Diencephalon (tissue), 1 donor: ENCODE measurements at places on chromosomes 7 and 10. TPM values are rescaled to one million over a fixed set of nuclear protein-coding genes. Genes with fewer than 3 reads are reported as not detected.

Gene CALHM1
- 0.23 TPM for total RNA-seq

Gene TMEM213
- not detected for total RNA-seq

Gene GOLGA7B
- 16.6 TPM for total RNA-seq

Gene ADRA2A
- total RNA-seq: 6.0 TPM

Gene PCLO
- total RNA-seq: 77.5 TPM

Gene GNAI1
- total RNA-seq: 94.1 TPM

Gene AKR1C8
- not detected for total RNA-seq

Gene SPDYE8
- total RNA-seq: 0.46 TPM

Gene OR9A2
- 0.69 TPM for total RNA-seq

Gene HKDC1
- 2.1 TPM for total RNA-seq

Gene HYAL4
- not detected for total RNA-seq

Gene FRAT1
- total RNA-seq: 6.0 TPM

Gene SLC18A3
- 2.8 TPM for total RNA-seq

Gene LRIT1
- not detected for total RNA-seq

Gene TEX36
- total RNA-seq: not detected

Gene CYP26C1
- 0.23 TPM for total RNA-seq

Gene NPC1L1
- total RNA-seq: not detected

Gene COL13A1
- 1.8 TPM for total RNA-seq

Gene STEAP1B
- total RNA-seq: 1.8 TPM

Gene RAB19
- total RNA-seq: not detected
